ENCODE measurements at places on chromosomes 11 and 22.
A peak's percentile ranks its signal among the peaks of the same experiment; 100 is the strongest.

- DNase-seq, result no peak
Measured at GRCh38 chr11:62770778-62771143, 435 bp upstream of the TAF6L start.

- DNase-seq, result no peak
Measured at GRCh38 chr22:28143241-28143865, 224.3 kb upstream of the PITPNB start.

- DNase-seq, result no peak
Measured at GRCh38 chr22:50189849-50190181, 4.1 kb downstream of the TRABD start.

GRCh38 chr11:48007677-48008076 is 27.3 kb downstream of the PTPRJ start:
- DNase-seq, result peak; percentile 29

GRCh38 chr11:118914178-118914918 is 11.4 kb downstream of the BCL9L start:
- DNase-seq, result no peak

DNA sequence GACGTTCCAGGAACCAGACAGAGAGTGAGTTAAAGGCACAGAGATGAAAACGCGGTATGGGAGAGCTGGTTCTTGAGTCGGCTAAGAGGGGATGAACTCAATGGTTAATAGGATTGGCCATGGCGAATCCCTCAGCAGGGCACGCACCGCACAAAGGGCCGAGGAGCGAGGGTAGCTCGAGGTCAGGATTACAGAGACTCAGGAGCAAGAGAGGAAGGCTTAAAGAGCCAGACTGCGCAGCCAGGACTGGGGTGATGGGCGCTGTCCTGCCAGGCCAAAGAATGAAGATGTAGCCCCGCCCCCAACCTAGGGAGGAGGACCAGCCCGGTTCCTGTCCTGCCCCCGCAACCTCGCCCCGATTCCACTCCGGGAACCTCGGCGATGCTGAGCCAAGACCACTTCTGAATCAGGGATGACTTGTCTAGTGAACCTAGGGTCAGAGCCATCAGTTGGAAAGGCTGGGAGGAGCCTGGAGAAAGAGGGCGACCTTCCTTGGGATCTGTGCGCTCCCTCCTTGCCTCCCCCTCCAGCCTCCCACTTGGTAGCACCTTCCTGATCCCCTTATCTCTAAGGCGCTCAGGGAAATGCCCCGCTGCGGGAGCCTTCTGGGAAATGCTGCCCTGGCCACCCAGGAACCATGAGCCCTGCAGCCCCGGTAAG is at the start of gene PLEKHB1:
Gene PLEKHB1, plus strand, starts transcription at position 610 of the 660 bp plus-strand sequence. Its CDS starts 28 bp downstream, at position 638.
- DNase-seq, result no peak

DNA sequence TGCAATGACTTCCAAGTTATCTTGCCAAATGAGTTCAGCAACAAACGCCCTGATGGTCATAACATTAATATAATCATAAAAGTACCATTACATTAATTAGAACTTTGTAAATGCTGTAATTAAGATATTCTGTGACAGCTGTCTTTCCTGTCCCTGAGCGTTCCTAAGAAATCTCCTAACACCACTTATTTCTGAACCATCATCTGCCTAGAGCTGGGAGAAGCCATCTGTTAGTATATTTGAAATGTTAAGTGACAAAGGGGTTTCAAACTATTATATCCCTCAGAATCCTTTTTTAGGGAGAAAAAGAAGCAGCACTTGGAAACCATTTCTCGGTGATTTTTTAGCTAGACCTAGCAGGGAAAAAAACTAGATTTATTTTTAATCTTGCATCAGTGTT is 657.5 kb downstream of the FAM181B start:
- DNase-seq, result no peak

Data from trophoblast cell (in vitro differentiated cells and primary cell).